ENCODE measurements at places on chromosomes 3 and 15.

GRCh38 chr15:74243431-74243830 lies 7.3 kb downstream of the CCDC33 start:
- DNase-seq: no peak

DNA sequence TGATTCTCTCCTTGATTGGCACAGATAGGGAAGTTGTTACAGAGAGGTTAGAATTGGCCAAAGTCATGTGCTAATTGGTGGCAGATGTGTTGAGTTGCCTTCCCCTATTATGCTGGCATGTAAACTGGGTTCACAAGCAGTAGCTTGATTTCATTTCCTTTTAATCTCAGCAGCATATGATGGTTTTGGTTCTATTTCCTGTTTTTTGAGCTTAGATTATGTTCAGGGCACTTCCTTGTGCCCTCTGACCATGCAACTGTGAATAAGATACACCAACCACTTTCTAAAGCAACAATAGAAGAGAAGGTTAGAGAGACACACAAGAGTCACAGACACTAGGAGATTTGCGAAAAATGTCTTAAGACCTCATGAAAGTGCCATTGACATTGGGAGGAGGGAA lies 16.5 kb downstream of the HPS3 start:
- no peak for DNase-seq

DNA sequence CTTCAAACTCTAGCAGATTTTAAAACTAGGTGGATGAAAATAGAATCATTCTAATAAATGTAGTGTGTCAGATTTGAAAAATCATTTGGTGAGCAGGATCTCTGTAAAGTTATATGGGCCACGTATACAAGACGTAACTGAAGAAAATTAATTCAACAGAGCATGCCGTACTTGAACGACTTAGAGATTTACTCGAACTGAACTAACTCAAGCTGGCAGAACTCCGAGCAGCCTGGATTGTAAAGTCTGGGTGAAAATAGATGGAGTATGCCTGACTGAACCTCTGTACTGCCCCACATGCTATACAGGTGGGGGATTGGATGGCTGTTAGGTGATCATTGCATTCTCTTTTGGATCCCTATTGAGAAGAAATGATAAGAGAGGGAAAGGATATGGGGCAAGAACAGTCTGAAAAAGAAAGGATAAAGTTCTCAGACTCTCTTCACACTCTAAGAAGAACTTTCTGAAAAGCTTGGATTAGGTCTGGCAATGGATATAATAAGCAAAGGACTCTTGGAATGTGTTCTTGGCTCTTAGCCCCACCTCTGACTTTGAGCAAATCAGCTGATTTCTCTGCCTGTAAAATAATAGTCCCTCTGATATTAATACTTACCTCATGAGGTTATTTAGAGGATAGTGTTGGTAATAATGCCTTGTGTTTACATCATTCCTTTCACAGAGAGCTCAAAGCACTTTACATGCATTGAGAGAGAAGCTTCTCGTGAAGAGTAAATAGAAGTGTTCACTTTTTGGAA lies 147.5 kb downstream of the FILIP1L start:
- no peak for DNase-seq

DNA sequence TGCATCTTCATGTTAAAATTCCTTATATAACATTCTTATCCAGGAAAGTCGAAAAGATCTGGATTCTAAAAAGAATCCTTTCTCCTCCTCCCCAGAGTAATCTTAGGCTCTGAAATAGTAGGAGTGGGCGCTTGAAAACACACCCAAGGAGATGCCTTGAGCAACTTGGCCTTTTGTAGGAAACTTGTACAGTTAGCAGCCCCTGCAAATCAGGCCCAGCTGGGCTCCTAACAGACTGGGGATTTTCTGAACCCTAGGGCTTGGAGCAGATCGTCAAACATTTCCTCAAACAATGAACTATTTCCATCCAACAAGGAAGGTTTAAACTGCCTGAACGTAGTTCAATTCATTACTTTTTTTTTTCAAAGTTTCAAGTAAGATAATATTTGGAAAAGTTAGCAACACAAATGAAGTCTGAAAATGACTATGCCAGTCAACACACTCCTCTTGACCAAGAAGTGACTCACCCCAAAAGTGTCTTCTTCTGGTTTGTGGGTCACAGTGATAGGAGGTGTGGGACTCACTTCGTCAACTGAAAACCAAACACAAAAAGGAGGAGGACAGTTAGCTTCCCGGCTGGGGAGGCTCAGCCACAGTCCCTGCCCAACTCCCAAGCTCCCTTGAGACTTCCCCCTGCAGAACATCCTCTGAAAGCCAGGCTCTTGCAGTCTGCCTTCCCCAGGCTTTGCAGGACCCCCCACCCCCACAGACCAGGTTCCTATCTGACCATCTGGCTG lies 129.7 kb downstream of the NTRK3 start:
- no peak for DNase-seq

DNA sequence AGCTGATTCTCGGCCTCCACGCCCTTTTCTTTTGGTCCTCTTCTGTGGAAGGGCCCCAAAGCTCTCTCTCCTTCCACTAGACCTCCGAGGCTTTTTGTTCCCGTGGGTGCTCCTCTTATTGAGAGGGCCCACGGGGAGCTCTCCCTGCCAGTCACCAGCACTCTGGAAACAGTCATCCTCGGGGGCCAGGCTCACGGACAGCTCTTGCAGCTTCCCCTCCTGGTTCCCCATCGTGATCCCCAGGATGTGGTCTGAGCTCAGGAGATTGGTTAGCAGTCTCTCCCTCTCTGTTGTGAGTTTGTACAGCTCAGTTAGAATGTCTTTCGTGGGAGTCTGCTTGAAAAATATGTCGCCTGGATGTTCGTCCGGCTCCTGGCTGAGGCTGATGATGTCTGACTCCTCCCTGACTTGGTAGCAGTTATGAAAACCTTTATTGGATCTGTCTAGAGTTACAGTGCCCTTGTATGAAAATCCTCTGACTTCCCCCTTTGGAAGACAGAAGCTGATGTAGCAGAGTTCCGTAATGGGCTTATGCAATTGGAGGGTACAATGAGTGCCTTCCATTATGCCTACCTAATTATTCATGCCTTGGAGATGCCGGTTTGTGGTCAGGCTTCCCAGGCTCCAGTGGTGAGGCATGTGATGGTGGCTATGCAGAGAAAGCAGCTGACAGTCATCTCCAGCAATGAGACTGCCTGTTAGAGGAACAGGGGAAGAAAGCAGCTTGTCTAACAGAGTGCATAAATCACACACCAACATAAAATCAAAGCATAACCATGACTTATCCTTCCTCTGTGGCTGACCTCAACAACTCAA lies 40.0 kb downstream of the FMN1 start:
- DNase-seq: no peak

GRCh38 chr3:4898454-4899313 lies 80.6 kb upstream of the BHLHE40 start:
- no peak for DNase-seq

DNA sequence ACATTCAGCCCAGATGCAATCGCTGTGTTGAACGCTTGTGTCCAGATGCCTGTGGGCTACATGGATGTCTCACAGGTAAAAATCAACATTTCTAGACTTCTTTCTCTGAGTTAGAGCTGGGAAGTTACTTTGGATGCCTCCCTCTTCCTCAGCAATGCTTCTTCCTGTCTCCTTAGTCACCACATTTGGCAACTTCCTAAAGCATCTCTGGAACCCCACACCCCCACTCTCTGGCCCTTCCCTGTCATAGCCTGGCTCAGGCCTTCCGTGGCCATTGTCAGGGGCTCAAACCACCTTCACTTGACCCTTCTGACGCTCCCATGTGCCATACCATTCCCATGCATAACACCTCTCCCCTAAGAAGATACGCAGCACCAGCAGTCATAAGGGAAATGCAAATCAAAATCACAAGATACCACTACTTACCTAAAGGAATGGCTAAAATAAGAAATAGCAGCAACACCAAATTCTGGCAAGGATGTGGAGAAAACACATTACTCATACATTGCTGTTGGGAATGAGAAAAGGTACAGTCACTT lies 21.6 kb upstream of the RGMA start:
- no peak for DNase-seq

GRCh38 chr3:20637729-20638128 lies 451.7 kb upstream of the SGO1 start:
- DNase-seq: no peak

- no peak for DNase-seq
These were observed 461.3 kb downstream of the AGBL1 start for GRCh38 chr15:86540840-86541467.

GRCh38 chr3:44079916-44080315 lies 161.8 kb upstream of the TOPAZ1 start:
- DNase-seq: no peak

GRCh38 chr3:43559961-43560360 lies 61.9 kb downstream of the ANO10 start:
- no peak for DNase-seq

GRCh38 chr3:129502641-129503408 lies 25.6 kb upstream of the RHO start:
- DNase-seq: no peak

DNA sequence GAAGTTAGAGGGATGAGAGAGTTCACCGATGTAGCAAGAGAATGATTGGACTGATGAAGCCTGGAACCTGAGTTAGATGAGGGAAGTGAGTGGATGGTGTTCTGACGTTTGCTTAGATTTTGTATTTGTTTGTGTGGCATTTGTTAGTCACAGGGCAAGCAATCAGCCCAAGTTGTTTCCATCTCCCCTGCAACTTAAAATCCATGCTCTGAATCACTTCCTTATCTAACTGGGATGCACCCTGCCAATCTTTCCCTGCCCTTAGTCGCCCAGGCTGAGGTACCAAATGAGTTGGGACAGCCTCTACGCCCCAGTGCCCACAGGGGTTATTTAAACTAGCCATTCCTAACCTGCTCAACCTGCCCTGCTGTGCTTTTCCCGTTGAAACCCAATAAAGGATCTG lies 12.6 kb downstream of the PAQR5 start:
- DNase-seq: no peak
